ENCODE measurements at places on chromosomes 6 and 20. TPM values are rescaled to one million over a fixed set of nuclear protein-coding genes. Genes with fewer than 3 reads are reported as not detected.

The SAMD10 gene
- 9.5 TPM for total RNA-seq

The CEP43 gene
- total RNA-seq, result 17.4 TPM

The OR2H2 gene
- total RNA-seq, result not detected

The SMOC2 gene
- total RNA-seq, result 14.4 TPM

The MACROD2 gene
- 5.2 TPM for total RNA-seq

The C6orf132 gene
- total RNA-seq, result 49.7 TPM

The OSTM1 gene
- 25.0 TPM for total RNA-seq

The SPTLC3 gene
- 6.6 TPM for total RNA-seq

The EYS gene
- total RNA-seq, result 0.59 TPM

The OXT gene
- total RNA-seq, result not detected

The OR2H1 gene
- total RNA-seq, result not detected

The PRDM13 gene
- not detected for total RNA-seq

The HACE1 gene
- total RNA-seq, result 8.1 TPM

The SRMS gene
- 2.4 TPM for total RNA-seq

The GDAP1L1 gene
- total RNA-seq, result not detected

The TMEM200A gene
- total RNA-seq, result 24.6 TPM

The RSPH4A gene
- 0.27 TPM for total RNA-seq

The PRICKLE4 gene
- total RNA-seq, result 6.7 TPM

The C6orf15 gene
- total RNA-seq, result not detected

The UCKL1 gene
- total RNA-seq, result 41.7 TPM

The GPR63 gene
- total RNA-seq, result 1.8 TPM

The PRKN gene
- total RNA-seq, result 5.4 TPM

The BHLHE23 gene
- total RNA-seq, result not detected

The FAM83B gene
- 39.4 TPM for total RNA-seq

The MYBL2 gene
- 4.6 TPM for total RNA-seq

The BLOC1S5 gene
- 10.1 TPM for total RNA-seq

The TFAP2D gene
- total RNA-seq, result not detected

The CTAGE9 gene
- not detected for total RNA-seq

The GABRR1 gene
- 0.11 TPM for total RNA-seq

The TBXT gene
- total RNA-seq, result not detected

The PDYN gene
- not detected for total RNA-seq

The RIPK1 gene
- total RNA-seq, result 30.2 TPM

The SH3BGRL2 gene
- total RNA-seq, result 141 TPM

The LPIN3 gene
- total RNA-seq, result 57.0 TPM

The CHRNA4 gene
- not detected for total RNA-seq

The ZC2HC1B gene
- not detected for total RNA-seq

The SYNDIG1 gene
- 0.45 TPM for total RNA-seq

The ENPP3 gene
- 21.2 TPM for total RNA-seq

The EFCAB8 gene
- total RNA-seq, result not detected

The PACRG gene
- 0.70 TPM for total RNA-seq

The KCNQ2 gene
- 0.21 TPM for total RNA-seq

The SLC32A1 gene
- total RNA-seq, result 0.09 TPM

The CDSN gene
- total RNA-seq, result not detected

The TNFAIP3 gene
- 45.7 TPM for total RNA-seq

The SIGLEC1 gene
- 3.1 TPM for total RNA-seq

The THBD gene
- total RNA-seq, result 4.5 TPM

The OPRL1 gene
- 0.15 TPM for total RNA-seq

The PRL gene
- total RNA-seq, result not detected

The TAGAP gene
- total RNA-seq, result 2.2 TPM

The CEP162 gene
- 8.5 TPM for total RNA-seq

The ZNF831 gene
- total RNA-seq, result 0.15 TPM

The ADTRP gene
- total RNA-seq, result 106 TPM

The OGFRL1 gene
- 8.0 TPM for total RNA-seq

The SIRPG gene
- total RNA-seq, result 1.1 TPM

The GGTLC1 gene
- not detected for total RNA-seq

All from left colon (tissue), 2 donors.